ENCODE measurements at places on chromosomes 3 and 15.

DNA sequence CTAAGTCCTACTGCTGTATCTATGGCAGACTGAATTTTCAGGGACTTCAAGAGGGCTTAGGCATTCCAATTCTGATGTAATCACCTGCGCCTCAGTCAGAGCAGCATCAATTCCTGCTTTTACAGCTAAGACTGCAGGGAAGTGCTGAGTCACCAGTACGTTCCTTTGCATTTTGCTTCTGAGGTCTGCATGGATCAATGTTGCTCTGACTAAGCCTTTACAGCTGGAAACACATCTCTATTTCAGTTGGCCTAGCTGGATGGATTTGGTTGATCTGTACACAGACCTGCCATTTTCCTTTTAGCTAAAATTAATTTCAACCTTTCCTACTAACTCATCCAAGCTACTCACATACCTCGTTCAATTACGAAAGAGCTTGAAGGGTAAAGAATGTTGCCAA lies 51.3 kb downstream of the ETV5 start:
- DNase-seq, result no peak

DNA sequence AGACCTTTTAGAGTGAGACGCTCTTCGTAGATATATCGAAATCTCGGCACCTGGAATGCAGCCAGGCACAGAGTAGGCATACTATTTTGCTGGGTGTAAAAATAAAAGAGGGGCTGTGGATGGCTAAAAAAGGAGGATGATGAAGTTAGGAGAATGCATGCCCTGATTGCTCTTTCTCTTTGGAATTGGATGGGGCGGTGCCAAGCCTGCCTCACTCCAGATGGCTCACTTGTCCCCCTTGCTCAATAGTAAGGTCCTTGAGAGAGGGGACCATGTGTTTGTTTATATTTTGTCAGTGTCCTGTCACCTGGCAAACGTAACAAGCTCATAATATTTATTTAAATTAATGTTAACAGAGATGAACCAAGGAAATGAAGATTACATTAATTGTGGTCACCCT lies 33.0 kb downstream of the SNRK start:
- no peak for DNase-seq

DNA sequence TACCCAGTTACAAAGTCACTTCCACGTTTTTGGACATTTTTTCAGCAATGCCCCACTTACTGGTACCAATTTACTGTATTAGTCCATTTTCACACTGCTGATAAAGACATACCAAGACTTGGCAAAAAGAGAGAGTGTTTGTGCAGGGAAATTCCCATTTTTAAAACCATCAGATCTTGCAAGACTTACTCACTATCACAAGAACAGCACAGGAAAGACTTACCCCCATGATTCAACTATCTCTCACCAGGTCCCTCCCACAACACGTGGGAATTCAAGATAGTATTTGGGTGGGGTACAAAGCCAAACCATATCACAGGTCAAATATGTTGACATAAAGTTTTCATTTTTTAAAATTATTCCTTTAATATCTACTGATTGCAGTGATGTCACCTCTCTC lies 16.2 kb upstream of the ABI3BP start:
- no peak for DNase-seq

- no peak for DNase-seq
These were observed 115.8 kb upstream of the FLNB start for GRCh38 chr3:57892423-57892822.

DNA sequence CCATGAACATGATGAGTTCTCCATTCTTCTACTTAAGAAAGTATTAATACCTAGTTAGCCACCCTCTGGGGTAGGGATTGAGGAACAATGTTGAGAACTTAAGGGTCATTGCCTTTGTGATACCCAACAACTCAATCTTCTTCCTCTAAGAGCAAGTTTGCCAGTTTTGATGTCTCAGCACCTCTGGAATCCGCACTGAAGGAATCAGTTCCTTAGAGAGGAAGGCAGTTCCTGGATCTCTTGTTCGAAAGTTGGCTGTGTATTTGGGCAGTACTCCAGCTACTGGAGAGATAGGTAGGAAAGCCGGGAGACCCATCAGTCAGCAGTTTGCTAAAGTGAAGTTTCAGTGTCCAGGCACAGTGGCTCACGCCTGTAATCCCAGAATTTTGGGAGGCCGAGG lies 35.6 kb upstream of the MTHFS start:
- no peak for DNase-seq

DNA sequence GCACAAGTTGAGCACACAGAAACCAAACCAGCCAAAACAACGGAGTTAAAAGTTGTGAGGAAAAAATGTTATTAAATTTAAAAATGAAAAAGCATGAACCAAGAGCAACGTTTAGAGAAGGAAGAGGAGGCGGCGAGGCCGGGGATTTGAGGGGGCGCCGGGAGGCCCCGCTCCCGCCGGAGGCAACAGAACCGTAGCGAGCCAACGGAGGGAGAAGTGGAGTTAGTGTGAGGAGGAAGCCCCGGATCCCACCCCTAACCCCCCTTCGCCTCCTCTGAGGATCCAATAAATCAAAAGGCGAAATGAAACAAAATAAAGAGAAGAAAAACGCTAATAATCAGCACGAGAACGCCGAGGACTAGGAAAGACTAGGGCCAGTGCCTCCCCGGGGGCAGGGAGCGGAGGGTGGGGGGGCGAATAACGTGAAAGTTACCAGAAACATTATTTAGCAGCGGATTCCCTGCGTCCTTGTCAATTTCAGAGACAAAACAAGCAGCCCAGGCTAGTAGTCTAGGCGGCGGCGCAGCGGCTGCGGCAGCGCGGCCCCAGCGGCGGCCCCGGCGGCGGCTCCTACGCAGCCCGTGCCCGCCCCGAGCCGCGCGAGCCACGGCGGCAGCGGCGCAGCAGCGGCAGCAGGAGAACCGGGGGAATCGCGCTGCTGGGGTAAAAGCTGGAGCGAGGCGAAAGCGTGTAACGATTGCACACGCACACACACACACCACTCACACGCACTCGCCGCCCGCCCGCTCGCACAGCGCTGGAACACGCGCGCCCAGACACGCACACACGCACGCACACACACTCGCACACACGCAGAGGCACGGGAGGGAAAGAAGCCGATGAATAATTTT lies 1.7 kb downstream of the MEIS2 start:
- peak; percentile 25 for DNase-seq

- peak; percentile 37 for DNase-seq
These were observed 384 bp downstream of the KNL1 start for GRCh38 chr15:40594429-40594836.

DNA sequence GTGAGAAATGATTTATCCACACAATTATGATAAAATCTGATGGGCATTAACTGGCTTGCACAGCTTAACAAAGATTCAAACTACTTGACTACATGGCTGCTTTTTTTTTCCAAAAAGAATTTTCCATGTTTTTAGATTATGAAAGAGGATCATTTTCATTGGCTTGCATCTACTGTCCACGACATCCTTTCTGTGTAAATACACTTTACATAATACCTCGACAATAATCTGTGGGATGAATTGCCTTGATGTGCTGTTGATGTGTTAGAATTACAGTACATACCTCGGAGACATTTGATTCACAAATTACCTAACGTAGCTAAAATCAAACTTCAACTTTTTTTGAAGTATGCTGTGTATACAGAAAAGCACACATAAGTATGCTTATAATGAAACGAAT lies 104.4 kb downstream of the PPP2R3A start:
- no peak for DNase-seq

GRCh38 chr3:8775181-8775580 lies 5.8 kb upstream of the OXTR start:
- no peak for DNase-seq

GRCh38 chr3:18079739-18080138 lies 337.3 kb upstream of the TBC1D5 start:
- no peak for DNase-seq

DNA sequence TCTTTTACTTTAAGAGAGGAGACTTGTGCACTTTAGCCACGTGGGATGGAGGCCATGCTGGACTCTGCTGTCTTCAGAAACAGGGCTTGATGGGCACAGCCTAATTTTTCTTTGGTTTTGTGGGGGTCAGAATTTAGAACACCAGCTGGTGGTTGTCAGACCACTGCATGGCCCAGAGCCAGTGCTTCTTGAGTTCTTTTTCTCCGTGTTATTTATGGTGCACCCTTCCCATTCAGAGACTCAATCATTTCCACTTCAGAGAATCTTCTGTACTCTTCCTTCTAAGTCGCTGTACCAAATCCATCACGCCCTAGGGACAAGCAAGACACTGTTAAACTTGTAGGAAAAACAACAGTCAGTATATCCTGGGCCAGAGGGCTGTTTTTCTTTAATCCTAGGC lies 20.1 kb downstream of the PRR23A start:
- no peak for DNase-seq

DNA sequence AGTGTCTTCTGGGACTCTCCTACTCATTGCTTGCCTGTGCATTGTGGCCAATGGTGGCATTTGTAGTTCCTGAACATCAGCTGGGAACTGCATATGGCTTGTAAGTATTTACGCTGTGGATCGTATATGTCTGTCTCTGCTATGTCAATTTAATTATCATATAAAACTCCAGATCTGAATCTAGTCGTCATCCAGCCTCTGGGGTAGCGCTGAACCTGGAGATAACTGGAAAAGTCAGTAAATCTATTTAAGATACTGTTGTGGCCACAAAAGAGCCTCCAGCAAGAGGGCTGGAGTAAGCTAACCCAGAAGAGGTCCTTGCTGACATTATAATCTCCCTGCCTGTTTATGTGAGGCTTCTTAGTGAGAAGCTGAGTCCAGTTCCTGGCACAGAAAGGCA lies 21.6 kb downstream of the MFSD1 start:
- DNase-seq, result no peak

- no peak for DNase-seq
These were observed 494.2 kb upstream of the PROK2 start for GRCh38 chr3:72279068-72279604.

DNA sequence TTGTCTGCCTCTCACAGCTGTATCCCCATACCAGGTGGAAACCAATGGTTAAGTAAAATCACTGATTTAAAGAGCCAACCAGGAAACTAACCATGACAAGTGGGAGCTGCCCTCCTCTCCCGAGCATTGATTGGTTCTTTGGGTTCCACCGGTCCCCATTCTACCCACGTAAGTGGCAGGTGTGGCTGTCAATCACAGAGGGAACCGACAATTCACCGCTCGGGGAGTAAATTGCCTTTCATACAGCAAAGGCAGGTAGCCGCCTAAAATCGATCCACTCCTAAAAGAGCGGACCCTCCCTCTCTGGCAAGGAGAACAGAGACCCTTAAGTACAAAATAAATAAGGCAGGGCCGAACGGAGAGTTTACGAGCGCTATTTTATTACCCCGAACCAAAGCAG lies 1.2 kb downstream of the ERC2 start:
- DNase-seq, result no peak

DNA sequence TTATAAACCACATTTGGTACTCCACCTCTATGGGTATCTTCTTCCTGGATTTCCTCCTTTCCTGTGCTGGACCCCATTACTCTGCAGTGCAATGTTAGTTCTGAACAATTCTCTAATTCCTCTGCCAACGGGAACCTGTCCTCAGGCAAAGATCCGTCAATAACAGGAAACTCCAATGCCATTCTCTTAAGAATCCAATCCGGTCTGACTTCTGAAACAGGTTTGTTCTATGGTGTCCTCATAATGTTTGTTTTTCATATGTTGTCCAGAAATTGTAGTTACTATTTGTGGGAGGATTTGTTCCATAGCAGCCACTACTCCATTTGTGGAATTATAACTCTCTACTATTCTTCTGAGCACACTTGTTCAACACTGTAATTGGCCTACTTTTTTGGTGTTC lies 112.7 kb downstream of the TBL1XR1 start:
- no peak for DNase-seq

GRCh38 chr3:169663951-169664820 lies 674 bp upstream of the MECOM start:
- DNase-seq, result peak; percentile 3

- DNase-seq, result no peak
These were observed 4.4 kb downstream of the GATA2 start for GRCh38 chr3:128488636-128488990.

DNA sequence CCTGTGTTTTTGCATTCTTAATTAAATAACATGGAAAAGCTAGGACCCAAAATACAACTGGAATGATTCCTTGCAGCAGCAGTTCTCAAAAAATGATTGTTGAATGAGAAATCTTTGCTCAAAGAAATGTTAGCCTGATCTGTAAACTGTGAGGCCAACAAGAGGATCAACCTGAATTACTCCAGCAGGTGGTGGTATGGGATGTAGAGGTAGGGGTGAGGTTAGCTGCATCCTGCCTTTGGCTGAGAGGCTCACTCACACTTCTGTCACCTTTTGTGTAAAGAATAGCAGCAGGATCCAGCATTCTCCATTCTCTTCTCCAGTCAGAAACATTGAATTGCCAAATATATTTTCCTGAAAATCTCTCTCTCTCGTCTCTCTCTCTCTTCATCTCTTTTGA lies 26.5 kb upstream of the FAM98B start:
- no peak for DNase-seq

DNA sequence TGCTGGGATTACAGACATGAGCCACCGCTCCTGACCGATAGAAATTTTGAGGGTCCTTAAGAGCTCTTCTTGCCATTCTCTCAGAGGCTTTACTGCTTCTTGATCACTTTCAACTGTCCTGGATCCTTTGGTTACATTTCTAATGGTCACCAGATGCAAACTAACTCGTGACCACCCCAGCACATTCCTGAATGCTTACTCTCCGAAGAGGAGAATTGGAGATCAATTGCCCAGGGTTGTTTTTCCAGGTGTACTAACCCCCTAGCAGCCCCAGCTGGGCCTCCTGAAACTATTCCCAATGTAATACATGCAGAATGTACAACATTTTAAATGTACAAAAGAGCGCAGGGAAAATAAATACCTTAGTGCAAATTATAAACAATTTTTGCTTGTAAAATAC lies 65.1 kb upstream of the TBL1XR1 start:
- peak; percentile 52 for DNase-seq

DNA sequence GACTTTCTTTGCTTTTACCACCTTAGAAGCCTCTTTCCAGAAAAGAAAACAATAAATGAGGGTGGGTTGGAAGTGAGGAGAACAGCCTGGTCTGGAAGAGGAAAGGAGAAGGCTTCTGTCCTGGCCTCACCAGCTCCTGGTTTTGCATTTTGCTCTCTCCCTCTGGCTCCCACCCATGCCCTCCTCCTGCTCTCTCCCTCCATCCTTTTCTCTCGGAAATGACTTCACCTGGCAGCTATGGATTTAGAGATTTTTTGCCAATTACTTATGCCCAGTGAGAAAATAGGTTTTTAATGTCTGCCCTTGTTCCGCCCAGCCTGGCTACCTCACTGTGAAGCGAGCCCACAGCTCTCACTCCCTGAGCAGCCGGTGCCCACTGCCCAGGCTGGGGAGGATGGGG lies 77.9 kb upstream of the NTRK3 start:
- DNase-seq, result no peak

- DNase-seq, result no peak
These were observed 4.7 kb downstream of the CTXND1 start for GRCh38 chr15:80247320-80247719.

GRCh38 chr3:141401573-141402475 lies 33.5 kb downstream of the ZBTB38 start:
- DNase-seq, result no peak

DNA sequence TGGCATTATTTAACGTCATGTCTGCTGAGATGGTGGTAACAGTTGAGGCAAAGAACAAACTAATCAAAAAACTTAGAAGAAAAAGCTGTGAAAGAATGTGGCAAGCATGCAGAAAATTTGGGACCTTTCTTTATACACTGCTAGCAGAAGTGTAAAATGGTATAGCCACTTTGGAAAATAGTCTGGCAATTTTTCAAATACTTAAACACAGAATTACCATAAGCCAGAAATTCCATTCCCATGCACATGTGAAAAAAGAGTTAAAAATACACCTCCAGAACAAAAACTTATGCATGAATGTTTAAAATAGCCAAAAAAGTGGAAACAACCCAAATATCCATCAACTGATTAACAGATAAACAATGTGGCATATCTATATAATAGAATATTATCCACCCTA lies 613.3 kb downstream of the TBL1XR1 start:
- DNase-seq, result no peak

GRCh38 chr3:182349951-182350517 lies 443.3 kb upstream of the ATP11B start:
- DNase-seq, result no peak
